ENCODE measurements at places on chromosomes 2 and 18.

DNA sequence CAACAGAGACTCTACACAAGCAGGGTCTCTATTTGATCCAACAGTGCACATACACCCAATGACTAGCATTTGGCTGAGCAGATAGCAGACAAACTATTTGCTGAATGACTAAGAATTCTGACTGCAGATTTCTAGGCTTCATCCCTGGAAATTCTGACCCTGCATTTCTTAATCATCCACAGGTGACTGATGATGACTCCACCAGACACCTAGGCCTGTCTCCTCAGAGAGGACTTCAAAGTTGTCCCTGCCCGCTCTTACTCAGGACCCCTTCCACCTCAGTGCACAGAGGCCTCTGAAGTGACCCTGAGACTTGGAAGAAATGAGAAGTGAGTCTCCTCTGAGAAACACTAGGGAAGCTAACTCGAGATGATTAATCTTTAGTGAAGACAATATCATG lies 51.3 kb downstream of the SEPTIN10 start:
- DNase-seq = no peak

GRCh38 chr2:30358351-30358750 lies 88.7 kb upstream of the LCLAT1 start:
- no peak for DNase-seq

- DNase-seq = peak; percentile 23
Observed at GRCh38 chr2:240149943-240150784, 9.7 kb upstream of the OTOS start.

DNA sequence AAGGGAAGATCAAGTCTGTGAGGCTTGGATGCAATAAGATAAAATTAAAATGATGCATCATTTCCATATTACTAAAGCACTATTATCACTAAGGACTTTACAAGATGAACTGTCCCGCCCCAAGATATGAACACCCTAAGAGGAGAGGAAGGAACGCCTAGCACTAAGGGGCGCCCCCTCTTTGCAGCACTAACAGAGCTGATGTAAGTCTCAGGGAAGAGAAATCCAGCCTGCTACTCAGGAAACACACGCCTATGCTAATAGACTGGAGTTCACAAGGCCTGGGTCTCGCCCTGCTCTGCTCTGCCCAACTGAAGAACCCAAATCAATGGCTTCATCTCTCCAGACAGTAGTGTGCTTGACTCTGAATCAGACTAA lies 6.1 kb downstream of the INO80C start:
- no peak for DNase-seq

GRCh38 chr2:168427451-168427850 lies 28.6 kb upstream of the CERS6 start:
- DNase-seq = no peak

DNA sequence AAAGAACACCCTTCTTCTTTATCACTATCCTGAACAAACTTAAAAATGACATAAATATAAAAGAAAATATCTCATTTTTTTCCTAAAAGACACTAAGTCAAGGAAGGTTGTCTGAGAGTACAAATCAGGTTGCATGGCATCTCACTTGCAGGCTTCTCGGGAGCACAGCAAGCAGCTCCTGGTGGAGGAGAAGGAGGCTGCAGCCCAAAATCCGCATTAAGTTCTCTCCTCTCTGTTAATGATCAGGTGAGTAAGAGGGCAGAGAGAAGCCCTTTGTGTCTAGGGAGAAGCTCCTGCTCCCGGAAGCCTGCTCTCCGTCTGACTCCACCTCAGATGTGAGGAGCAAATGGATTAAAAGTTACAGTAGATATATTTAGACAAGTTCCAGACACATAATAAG lies 35.0 kb upstream of the DOK6 start:
- no peak for DNase-seq

- no peak for DNase-seq
Observed at GRCh38 chr2:215687149-215688031, 251.5 kb upstream of the FN1 start.

- DNase-seq = no peak
Observed at GRCh38 chr2:241069821-241070281, 32.2 kb downstream of the MTERF4 start.

DNA sequence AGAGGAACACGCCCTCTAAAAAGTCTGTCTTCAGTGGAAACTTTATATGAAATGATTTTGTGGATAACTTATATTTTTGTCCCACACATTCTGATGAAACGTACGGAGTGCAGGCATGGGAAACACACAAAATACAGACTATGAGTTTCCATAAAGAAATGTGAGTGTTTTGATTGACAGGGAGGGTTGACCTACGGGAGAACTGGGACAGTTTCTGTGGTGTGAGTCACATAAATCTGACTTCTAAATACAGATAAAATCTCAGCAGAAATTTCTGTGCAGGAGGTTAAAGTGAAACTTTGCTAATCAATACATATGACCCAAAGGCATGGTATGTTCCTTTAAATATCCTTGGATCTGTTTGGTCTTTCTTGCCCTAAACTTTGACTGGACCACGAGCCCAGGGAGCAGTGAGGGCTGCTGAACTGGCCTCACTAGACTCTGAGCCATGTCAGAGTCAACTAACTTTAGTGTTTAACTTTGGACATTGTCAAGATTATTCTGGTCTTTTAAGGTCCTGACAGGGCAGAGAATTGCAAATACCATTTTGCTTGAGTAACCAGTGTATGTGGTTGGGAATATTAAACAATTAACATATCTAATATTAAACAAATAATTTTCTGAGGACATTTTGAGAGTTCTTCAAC lies 206.9 kb upstream of the LYPD1 start:
- DNase-seq = no peak

GRCh38 chr18:40168026-40168425 lies 1787.0 kb upstream of the PIK3C3 start:
- no peak for DNase-seq

- DNase-seq = no peak
Observed at GRCh38 chr2:53512071-53512826, 255.4 kb upstream of the CHAC2 start.

Data from effector memory CD8-positive, alpha-beta T cell (primary cell).